ENCODE measurements at places on chromosomes 13 and 19.
A peak's percentile ranks its signal among the peaks of the same experiment; 100 is the strongest.

GRCh38 chr13:31050486-31051400 is 111.0 kb downstream of the HSPH1 start:
- no peak for DNase-seq

DNA sequence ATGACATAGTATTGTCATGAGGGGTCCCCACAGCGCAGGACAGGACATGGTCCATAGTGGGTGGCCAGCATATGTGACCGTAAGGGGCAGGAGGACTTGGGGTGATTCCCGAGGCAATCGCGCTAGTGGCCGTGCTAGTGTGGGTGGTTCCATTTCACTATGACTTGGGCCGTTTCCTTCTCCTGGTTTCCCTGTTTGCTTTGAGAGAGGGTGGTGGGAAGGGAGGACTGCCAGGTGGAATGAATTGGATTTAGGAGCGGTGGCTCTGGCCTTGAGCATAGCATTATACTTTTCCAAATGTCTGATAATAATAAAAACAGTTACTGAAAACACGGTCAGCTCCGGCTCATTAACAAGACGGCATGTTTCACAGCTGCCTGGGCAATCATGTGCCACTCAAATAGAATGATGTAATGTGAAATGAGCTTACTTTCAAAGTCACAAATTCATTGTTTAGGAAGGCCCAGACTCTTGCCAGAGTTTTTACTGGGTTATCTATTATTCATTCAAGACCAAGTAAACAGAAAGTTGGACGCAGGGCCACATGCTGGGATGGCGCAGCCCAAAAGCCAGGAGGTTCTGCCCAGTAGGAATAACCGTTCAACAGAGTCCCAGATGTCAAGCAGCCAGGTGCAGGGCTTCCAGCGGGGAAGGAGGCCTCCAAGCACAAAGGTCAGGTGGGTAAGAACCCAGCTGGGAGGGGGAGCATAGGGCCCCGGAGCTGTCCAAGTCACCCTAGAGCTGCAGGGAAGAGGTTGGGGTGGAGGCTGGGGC is 19.6 kb upstream of the SLC15A1 start:
- no peak for DNase-seq

GRCh38 chr19:2289714-2290435 is 7.9 kb upstream of the PEAK3 start:
- no peak for DNase-seq

DNA sequence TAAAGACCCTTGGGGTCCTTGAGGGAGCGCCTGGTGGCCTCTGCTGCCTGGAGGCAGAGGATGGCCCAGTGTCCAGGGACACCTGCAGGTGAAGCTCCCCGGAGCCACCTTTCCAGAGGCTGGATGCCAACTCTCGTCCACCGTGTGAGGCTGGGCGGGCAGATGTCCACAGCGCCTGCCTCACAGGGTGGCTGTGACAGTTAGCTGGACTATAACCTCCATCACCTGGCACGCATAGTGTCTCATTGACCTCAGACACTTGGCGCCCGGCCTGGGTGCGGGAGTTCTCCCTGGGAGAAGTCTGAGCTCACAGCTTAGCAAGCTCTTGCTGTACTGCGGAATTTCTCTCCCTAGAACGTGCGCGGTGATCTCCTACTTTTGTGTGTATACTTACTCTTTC is 9.8 kb downstream of the BICRA start:
- DNase-seq, result peak; percentile 18

- DNase-seq, result no peak
Measured at GRCh38 chr13:99260216-99260615, 2.0 kb upstream of the GPR18 start.

DNA sequence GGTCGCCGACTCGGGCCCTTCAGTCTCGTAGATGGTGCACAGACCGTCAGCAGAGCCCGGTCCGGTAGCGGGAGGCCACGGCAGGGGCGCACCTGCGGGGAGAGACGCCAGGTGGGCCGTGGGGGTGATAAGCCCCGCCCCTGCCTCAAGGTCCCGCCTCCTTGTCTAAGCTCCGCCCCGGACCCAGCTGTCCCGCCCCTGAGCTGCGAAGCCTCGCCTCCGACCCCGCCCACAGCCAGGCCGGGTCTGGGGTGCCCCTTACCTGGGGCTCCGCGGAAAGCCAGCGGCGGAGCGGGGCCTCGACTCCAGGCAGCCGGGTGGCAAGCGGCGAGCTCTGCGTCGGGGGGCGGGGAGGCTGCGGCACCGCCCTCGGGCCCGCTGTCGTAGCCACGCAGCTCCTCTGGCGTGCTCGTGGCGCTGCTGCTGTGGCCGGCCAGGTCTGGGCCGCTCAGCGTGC is 4.7 kb downstream of the PRR36 start:
- DNase-seq, result no peak

GRCh38 chr13:45021250-45021649 is 31.9 kb downstream of the GPALPP1 start:
- no peak for DNase-seq

DNA sequence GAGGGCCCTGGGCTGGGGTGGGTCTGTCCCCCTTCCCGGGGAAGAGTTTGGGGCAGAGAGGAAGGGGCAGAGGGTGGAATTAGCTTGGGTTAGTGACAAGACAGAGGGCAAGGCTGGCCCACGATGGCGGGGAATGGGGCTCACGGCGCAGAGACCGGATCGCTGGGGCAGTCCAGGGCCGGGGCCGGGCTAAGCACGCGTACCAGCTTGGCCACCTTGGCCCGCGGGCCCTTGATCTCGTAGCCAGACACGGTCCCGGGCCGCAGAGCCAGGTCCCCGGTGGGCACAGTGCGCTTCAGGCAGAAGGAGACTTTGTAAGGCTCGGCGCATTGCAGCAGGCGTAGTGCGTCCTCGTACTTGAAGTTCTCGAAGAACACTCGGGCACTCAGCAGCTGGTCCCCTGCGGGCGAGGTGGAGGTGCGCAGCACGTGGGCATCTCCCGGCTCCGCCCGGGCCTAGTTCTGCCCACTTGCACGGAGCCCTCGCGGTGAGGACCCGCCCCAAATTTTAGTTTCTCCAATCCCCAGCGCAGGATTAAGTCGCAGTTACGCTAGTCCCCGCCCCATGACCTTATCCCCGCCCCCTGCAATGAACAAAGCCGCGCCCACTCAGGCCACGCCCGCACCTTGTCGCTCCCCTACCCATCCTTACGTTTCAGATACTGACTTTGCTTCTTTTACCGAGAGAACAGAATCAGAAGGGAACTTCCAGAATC is 8.6 kb upstream of the HIPK4 start:
- no peak for DNase-seq

DNA sequence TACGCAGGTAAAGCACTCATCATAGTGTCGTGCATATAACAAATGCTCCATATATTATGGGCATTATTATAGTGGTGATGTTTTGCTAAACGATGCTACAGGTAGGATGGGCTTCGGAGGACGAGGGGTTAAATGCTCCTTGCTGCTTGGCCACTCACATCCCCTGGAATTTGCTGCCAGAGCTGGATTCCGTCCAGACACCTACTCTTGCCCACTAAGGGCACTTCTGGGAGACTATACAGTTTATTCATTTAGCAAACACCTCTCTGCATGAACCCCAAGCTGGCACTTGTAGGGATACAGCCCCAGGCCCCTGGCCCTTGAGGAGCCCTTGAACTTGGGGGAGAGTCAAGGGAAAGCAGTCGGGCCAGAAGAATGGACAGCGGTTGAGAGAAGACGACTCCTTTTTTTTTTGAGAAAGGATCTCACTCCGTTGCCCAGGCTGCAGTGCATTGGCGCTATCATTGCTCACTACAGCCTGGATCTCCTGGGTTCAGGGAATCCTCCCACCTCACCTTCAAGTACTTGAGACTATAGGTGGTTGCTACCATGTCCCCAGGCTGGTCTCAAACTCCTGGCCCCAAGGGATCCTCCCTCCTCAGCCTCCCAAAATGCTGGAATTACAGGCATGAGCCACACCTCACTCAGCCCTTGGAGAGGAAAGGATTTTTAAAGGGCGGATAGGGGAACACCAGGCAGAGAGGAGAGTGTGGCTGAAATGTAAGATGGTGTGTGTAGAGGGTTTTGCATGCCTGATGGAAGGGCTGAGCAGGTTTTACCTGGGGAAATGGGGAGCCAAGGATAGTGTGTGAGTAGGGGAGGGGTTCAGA is 1.1 kb upstream of the MRPL34 start:
- no peak for DNase-seq

DNA sequence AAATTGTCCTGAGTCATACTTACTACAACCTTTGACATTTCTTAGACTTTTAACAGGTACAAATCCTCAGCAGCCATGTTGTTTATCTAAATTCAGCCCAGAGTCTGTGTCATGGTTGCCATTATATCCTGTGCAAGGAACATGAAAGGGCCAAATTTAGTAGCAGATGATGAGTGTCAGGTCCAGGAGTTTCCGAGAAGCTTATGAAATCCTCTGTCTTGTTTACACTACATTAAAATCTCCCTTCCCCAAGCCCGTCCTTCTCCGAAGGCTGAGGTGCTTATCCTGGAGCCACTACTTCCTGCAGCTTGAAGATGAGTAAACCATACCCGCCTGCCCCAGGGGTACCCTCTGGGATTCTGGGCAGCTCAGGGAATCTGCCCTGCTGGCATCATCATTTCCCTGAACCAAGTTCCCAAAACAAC is 102.6 kb upstream of the SERP2 start:
- no peak for DNase-seq

DNA sequence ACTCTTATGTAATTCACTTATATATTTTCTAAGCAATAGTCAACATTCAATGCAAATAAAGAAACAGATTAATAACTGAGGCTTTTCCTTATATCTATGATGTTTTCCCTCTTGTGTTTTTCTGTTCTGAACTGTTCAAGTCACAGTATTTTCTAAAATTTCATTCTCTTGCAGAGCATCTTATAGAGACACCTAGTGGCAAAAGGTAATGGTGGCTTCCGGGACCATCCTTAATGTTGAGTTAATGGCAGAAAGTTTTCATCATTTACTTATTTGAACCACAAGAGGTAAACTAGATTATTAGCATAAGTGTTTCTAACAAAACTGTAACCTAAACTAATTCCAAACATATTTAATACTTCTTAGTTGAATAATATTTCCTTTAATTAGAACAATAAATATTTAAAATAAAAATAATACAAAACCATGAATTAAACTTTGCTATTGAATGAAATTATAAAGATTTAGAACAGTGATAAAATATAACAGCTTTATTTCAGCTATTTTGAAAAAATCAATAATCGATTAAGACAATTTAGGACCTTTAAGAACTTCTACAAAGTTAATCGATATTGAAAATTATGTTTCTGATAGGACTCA is 1.7 kb upstream of the SLITRK5 start:
- DNase-seq, result no peak

- DNase-seq, result no peak
Measured at GRCh38 chr13:22765547-22765946, 415.2 kb upstream of the SGCG start.

- DNase-seq, result peak; percentile 18
Measured at GRCh38 chr19:31538879-31539278, 189.6 kb upstream of the TSHZ3 start.

GRCh38 chr19:28880735-28881401 is 332.1 kb downstream of the UQCRFS1 start:
- no peak for DNase-seq

- no peak for DNase-seq
Measured at GRCh38 chr19:1755467-1756171, 2.3 kb downstream of the ONECUT3 start.

DNA sequence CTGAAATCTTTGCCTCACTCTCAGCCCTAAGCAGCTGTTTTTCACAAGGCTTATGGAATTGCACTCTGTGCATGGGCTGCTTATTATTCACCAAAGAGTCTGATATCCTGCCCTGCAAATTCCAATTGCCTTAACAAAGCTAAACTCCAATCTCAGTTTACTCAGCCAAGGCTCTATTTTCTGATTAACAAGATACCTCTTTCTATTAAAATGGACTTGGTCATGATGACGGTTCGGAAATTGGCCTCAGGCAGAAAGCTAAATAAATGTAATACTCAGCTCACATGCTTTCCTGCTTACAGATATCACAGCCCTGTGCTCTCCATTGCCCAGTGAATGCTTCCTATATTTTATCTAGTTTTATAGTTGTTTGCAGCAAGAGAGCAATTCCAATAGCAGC is 1270.8 kb downstream of the PCDH9 start:
- DNase-seq, result no peak

- DNase-seq, result no peak
Measured at GRCh38 chr13:101841698-101842097, 389.2 kb downstream of the ITGBL1 start.

GRCh38 chr13:36130552-36131221 is 495 bp downstream of the DCLK1 start:
- DNase-seq, result peak; percentile 64

- DNase-seq, result no peak
Measured at GRCh38 chr13:67023130-67023876, 206.8 kb downstream of the PCDH9 start.

GRCh38 chr13:73616861-73617260 is 517.3 kb downstream of the KLF12 start:
- no peak for DNase-seq

DNA sequence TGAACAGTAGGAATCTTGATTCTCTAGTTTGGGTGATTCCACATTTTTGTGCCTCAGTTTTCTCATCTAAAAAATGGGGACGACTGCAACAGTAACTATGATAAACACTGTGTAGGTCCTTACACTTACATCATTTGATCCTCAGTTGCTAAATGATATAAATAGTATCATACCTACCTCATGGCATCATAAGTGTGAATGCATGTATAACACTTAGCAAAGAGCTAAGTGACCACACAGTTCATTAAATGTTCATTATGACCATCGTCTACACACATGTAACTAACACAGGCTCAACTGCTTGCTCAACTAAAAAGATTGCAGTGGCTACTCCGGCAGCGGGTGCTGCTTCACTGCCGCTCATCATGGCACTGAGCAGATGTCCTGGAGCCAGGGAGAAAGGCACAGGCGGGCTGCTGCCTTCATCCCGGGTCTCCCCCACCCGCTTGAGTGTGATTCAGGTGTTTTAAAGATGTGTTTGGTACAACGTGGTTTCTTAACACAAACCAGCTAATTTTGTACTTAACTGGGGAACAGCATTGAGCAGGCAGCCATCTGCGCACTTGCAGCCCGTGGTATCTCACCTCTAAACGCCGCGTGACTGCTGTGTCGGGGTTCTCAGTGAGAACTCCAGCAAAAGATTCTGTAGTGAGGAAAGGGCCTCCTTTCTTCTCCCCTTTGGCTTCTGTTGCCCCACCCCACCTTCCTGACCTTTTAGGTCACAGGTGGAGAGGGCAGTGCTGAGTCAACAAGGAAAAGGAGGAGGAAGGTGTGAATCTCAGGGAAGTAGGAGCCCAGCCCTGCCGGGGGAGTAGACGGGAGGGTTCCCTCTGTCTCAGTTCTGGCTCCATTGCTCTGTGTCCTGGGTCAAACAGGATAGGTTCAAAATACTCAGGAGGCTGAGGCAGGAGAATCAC is 11.7 kb upstream of the ACTN4 start:
- DNase-seq, result no peak

DNA sequence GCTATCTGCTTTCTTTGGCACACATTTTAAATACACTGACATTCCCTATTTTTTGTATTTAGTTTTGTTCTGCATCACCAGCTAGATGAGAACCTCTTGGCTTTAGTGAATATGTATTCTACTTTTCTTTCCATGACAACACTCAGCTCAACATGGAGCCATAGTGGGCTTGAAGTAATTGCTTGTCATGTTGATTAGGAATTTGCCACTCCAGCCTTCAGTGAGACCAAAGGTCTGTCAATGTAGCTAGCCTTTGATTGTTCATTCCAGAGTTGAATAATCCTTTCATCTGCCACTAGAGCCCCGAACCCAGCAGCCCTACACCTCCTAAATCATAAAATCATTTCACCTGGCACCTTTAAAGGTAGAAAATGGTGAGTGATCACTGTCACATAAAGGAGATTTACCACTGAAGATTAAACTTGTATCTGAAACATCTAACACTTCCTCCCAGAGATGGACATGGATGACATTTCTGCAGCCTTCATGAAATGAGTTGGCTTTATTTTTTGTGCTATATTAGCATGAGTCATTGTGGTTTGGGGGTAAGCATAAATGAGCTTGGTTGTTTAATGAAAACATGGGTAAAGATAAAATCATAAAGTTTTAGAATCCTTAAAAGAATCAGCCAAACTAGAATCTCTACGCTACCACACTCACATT is 29.2 kb upstream of the GARRE1 start:
- no peak for DNase-seq
